Ascending aorta (tissue), 2 donors: ENCODE measurements at places on chromosomes 13 and 19. TPM values are rescaled to one million over a fixed set of nuclear protein-coding genes. Genes with fewer than 3 reads are reported as not detected.

The BIVM gene
- 19.1 TPM for total RNA-seq

The POU2F2 gene
- not detected for total RNA-seq

The ONECUT3 gene
- not detected for total RNA-seq

The CGB8 gene
- not detected for total RNA-seq

The PLEKHA4 gene
- total RNA-seq = 237 TPM

The CAPS gene
- 8.1 TPM for total RNA-seq

The ATXN8OS gene
- not detected for total RNA-seq

The SHFL gene
- 98.0 TPM for total RNA-seq

The RGS9BP gene
- total RNA-seq = not detected

The TUBA3C gene
- total RNA-seq = not detected

The MUC16 gene
- total RNA-seq = 0.32 TPM

The FGF21 gene
- total RNA-seq = not detected

The LAIR2 gene
- not detected for total RNA-seq

The KASH5 gene
- not detected for total RNA-seq

The NCAN gene
- not detected for total RNA-seq

The UPF1 gene
- 225 TPM for total RNA-seq

The SIAH3 gene
- total RNA-seq = not detected

The CD33 gene
- 1.3 TPM for total RNA-seq

The MYO16 gene
- total RNA-seq = not detected

The ZNF471 gene
- total RNA-seq = 4.8 TPM

The CYP2A7 gene
- not detected for total RNA-seq

The PSG3 gene
- total RNA-seq = not detected

The LILRB3 gene
- 38.2 TPM for total RNA-seq

The PRSS57 gene
- not detected for total RNA-seq

The DACT3 gene
- total RNA-seq = 104 TPM

The DLL3 gene
- not detected for total RNA-seq

The NAPSA gene
- 1.6 TPM for total RNA-seq

The APOC1 gene
- 17.0 TPM for total RNA-seq

The CAMSAP3 gene
- total RNA-seq = not detected

The ZNF614 gene
- 1.7 TPM for total RNA-seq

The TBCB gene
- 129 TPM for total RNA-seq

The ZNF763 gene
- total RNA-seq = 2.8 TPM

The ZNF208 gene
- 3.8 TPM for total RNA-seq

The CEACAM20 gene
- not detected for total RNA-seq

The GZMM gene
- total RNA-seq = not detected

The KLK14 gene
- total RNA-seq = not detected

The KLK13 gene
- not detected for total RNA-seq

The PRRG2 gene
- total RNA-seq = not detected

The S1PR5 gene
- 3.1 TPM for total RNA-seq
